Fibroblast of skin of left quadriceps (primary cell): ENCODE measurements at places on chromosomes 12 and 14.

GRCh38 chr14:57464008-57464730, 29.5 kb downstream of the CCDC198 start:
- DNase-seq = no peak

GRCh38 chr12:79331870-79332269, 358.9 kb downstream of the PAWR start:
- peak; percentile 10 for DNase-seq

DNA sequence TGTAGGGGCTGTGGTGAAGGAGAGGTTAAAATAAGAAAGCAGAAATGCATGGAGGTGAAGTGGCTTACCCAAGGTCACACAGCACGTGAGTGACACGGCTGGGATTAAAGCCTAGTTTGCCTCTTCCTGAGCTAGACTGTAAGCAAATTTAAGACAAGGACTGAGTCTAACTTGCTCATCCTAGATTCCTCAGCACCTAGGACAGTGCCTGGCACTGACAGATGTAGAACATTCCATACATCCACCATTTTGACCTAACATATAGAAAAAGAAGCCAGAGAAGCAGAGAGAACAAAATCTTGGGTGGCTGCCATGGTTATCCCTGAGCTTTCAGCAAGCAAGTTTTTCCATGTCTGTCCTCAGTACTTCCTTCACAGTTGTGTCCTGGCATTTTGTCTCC, 110.5 kb downstream of the PAH start:
- DNase-seq = no peak

DNA sequence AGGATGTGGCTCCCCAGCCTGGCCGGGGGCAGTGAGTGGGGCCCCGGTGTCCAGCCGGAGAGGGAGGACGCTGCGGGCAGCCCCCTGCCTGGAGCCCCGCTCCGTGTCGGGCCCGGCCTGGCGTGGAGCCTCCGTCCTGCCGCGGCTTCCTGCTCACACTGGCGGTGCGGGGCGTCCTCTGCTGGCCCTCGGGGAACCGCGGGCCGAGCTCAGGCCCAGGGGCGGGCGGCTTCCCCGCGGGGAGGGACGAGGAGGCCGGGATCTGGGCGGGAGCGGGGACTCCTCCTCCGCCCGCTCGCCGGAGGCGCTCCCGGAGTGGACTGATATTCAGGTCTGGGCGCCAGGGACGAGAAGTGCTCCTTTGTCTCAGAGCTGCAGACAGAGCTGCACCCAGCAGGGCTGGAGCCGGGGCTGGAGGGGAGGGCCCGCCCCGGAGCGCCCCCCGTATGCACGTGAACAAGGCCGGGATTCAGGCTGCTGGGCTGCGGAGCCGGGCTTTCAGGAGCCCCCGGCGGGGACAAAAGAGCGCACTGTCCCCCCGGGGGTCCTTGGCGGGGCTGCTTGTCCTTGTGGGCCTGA, 2.2 kb downstream of the MMP17 start:
- DNase-seq = peak; percentile 64

GRCh38 chr12:89468648-89469326, 55.8 kb downstream of the GALNT4 start:
- DNase-seq = no peak

DNA sequence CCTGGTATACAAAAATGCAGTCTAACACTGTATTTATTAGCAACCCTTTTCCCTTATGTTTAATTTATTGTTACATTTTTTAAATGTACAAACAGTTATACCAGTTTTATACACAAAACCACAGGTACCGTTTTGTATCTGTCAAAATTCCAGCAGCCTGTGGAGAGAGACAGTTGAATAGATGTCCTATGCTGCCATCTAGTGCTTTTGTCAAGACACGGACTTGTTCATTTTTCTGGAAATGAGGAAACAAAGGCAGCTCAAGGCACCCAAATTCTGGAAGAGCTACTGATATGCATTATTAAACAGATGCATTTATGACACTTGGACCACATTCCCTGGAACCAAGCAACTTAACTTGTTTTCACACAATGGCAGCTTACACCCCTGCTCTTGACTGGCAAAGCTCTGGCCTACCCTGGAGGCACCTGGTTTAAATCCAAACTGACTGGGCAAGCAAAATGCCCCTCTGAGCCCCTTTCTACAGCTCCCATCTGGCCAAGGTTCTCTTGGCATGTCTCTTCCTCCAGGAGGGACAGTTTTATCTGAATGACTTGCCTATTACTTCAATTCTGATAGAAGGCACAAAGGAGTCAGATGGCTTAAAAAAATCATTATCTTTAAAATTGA, 286.9 kb upstream of the PRKD1 start:
- DNase-seq = no peak

DNA sequence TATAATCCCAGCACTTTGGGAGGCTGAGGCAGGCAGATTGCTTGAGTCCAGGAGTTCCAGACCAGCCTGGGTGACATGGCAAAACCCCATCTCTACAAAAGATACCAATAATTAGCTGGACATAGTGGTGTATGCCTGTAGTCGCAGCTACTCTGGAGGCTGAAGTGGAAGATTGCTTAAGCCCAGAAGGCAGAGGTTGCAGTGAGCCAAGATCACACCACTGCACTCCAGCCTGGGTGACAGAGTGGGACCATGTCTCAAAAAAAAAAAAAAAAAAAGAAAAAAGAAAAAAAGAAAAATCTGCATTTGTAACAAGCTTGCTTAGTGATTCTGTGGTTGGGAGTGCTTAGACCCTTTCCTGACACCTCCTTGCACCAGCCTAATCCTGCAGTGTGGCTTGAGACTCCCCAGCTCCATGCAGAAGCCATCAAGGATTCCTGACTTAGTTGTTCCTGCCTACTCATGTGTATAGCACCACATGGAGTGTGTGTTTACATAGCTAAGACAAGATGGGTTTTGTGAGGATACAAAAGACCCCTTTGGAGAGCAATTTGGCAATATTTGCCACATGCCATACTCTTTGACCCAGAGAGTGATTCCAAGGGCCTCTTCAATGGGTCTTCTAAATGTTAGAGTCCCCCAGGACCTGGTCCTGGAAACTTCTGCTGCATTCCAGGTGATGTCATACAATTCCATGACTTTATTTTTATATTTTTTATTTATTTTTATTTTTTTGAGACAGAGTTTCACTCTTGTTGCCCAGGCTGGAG, 5.1 kb upstream of the TMED10 start:
- DNase-seq = no peak
